ENCODE measurements at places on chromosomes 6 and 20.

GRCh38 chr20:35334311-35335101 lies 42.3 kb upstream of the FAM83C start:
- no peak for DNase-seq

DNA sequence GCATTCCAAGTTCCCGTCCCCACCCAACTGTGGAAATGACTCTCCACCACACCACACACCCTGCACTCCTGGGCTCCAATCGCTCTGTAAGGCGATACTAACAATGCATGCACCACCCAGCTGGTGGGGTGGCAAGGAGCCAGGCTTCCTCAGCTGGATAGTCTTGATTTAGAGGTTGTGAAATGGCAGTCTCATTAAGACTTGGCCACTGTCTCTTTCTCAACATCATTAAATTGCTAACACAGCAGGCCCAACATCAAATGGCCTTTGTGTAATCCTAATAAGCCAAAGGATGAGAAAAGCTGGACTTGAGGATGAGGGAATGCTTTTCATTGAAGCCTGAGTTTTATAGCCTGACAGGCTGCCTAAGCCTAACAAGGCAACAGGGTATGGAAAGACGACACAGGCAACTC lies 223.7 kb downstream of the GMDS start:
- peak; percentile 78 for DNase-seq

- no peak for DNase-seq
These were observed 16.9 kb downstream of the RBM38 start for GRCh38 chr20:57408131-57408530.

DNA sequence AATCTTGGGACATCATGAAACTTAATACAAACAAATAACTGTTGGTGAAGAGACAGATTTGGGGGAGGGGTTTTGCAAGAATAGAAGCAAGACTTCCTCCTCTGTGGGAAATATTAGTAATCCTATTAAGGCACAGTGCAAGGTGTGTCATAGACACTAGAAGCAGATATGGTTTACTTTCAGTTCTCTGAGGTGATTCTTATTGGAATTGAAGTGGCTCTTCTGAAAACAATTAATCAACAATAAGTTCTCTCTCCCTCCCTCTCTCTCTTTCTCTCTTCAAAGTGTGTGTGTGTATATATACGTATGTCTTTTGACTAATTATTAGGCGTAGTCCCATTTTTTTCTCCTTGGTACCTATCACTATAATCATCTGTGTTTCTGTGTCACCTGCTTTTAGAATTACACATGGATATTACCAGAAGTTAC lies 99.8 kb downstream of the HIVEP2 start:
- peak; percentile 66 for DNase-seq

GRCh38 chr6:26222571-26222970 lies 135.3 kb downstream of the HFE start:
- DNase-seq: no peak

DNA sequence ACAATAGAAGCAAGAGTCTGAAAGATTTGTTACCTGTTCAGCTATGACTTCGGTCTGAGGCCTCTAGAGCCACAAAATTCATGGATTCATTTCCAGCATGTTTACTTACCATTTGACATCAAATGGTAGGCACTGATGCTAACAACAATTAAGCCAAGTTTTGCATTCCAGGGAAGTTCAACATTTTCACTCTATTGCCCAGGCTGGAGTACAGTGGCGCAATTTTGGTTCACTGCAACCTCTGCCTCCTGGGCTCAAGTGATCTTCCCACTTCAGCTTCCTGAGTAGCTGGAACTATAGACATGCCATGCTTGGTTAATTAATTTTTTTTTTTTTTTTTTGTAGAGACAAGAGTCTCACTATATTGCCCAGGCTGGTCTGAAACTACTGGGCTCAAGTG lies 114.1 kb upstream of the SGK1 start:
- DNase-seq: peak; percentile 88

DNA sequence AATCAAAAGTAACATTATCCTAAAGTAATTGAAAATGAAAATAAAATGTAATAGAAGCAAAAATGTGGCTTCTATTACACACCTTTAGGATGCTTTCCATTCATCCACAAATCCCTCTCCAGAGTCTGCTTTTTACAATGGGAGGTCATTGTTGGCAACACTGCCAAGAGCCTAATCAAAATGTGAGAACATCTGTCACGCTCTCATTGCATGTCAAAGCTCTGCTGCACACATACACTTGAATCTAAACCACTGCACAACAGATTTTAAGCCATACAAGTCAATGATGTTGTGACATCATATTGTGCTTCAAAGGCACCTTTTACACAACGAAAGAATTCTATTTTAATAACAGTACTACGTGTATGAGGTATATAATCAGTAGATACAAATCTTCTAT lies 82.1 kb downstream of the PREP start:
- DNase-seq: no peak

- DNase-seq: peak; percentile 27
These were observed 474.9 kb upstream of the AGPAT4 start for GRCh38 chr6:161748535-161749416.

DNA sequence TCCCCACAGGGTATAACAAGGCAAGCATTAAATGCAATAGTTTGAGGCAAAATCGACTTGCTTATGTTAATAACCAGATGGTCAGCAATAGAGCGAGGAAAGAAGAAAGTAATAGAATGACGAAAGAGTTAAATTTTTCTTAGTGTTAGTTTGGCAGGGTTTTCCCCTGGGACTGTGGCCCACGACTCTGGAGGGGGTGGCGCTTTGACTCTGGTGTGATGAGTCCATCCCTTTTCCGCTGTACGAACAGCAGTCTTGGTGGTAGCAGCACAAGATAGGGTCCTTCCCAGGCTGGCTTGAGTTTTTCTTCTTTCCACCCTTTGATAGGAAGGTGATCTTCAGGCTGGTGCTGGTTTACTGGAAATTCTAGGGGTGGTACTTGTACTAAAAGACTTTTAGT lies 69.2 kb upstream of the GMDS start:
- DNase-seq: no peak

DNA sequence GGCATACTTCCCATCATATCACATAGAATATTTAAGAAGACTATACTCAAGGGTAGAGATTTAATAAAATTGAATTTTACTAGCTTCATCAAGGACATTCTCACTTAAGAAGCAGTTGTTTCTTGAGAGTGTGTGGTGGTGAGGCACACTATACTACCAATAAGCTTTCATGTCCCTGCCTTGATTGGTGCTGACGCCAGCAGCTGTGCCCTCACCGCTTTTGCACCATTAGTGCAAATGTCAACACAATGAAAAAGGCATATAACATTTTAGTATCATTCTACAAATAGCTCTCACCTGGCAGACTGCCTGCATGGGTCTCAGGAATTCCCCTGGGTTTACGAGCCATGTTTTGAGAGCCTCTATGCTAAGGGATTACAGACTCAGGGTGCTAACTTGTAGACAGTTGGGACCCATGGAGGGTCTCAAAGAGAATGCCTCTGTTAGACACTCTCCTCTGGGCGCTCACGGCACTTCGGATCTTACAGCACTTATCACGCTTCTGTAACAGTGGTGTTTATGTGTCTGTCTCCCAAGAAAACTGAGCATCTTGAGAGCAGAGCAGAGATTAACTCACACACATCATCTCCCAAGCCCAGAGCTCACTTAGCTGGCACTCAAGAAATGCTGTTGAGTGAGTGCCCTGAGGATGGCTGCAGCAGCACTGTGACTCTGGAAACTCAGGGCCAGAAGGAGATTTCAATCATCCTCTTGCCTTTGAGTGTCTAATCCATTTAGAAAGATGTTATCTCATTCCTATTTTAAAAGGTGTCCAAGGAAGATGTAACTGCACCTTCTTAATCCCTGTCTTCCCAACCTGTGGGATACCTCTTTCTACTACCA lies 143.3 kb upstream of the GPR6 start:
- DNase-seq: peak; percentile 22

- peak; percentile 94 for DNase-seq
These were observed 165.2 kb upstream of the AGPAT4 start for GRCh38 chr6:161439093-161439492.

- DNase-seq: no peak
These were observed 206.2 kb downstream of the WDR27 start for GRCh38 chr6:169495601-169496000.

DNA sequence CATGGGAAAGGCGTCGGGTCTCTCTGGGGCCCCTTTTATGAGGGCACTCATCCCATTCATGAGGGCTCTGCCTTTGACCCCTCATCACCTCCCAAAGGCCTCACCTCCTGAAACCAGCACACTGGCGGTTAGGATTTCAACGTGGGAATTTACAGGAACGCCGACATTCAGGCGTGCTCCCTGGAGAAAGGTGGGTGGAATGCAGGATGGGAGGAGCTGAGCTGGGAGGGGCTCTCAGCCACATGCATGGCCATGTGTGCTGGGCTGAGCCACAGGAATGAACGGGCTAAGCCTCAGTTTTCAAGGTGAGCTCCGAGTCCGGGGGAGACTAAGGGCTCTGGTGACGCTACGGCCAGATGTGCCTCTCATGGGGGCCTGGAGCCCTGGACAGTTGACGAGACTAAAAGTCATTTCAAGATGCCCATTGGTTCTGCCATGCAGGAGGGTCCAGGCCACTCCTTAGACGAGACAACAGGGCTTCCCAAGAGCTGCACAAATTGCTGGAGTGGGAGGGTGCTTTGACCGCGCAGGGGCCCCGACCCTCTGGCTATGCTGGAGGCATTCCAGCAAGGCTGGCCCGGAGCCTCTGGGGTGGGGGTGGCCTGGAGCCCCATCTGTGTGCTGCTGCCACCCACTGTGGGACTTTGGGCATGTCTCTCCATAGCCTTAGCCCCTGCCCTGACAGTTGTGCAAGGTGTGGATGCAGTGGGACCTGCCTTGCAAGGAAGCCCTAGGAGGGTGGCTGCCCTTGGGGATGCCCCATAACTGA lies 3.8 kb upstream of the ARFGAP1 start:
- DNase-seq: peak; percentile 54

DNA sequence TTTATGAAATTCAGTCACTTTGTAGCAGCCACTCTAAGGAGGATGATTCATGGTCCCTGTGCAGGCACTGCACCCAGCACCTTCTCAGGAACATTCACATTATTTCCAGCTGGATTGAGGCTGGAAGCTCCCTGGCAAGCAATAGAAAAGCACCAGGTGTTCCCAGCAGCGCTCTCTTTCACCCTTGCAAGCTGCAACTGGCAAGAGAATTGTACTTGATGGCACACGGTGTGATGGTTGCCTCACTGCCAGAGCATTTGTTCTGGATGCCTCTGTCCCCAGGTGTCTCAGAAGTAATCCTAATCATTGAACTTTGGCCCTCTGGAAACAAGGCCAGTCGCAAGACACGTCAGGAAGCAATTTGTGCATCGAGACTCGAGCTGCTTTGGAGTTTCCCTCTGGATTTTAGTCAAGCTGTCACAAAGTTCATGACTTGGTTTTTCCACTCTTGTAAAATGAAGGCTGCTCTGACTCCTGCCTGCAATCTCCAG lies 24.9 kb upstream of the PHACTR2 start:
- no peak for DNase-seq

Measured in renal cortical epithelial cell (primary cell).